Amygdala (tissue), 56 donors: ENCODE measurements at places on chromosomes 5 and 9.
A peak's percentile ranks its signal among the peaks of the same experiment; 100 is the strongest.

- DNase-seq = no peak
Observed at GRCh38 chr5:176400382-176401156, 12.0 kb downstream of the HIGD2A start.

GRCh38 chr5:154228696-154229095 is 38.2 kb downstream of the GALNT10 start:
- no peak for DNase-seq

DNA sequence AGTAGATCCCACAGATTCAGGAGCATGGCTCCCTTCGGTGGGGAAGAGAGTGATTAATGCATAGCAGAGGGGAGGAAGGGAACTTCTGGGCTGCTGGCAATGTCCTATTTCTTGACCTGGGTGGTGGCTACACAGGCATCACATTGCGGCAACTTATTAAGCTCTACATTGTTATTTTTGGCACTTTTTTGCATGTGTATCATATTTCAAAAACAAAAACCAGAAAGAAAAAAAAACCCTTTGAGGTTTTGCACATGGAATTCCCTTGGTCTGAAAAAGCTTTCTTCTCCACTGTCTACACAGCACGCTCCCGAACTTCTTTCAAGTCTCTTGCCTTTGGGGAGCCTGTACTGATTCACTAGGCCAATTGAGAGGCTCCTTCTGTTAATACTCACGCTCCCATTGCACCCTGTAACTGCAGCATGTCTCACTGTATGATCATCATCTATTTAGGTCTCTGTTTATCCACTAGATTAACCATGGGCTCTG is 25.1 kb downstream of the CEMIP2 start:
- DNase-seq = no peak

- DNase-seq = peak; percentile 55
Observed at GRCh38 chr9:99822109-99822805, 572 bp downstream of the NR4A3 start.

DNA sequence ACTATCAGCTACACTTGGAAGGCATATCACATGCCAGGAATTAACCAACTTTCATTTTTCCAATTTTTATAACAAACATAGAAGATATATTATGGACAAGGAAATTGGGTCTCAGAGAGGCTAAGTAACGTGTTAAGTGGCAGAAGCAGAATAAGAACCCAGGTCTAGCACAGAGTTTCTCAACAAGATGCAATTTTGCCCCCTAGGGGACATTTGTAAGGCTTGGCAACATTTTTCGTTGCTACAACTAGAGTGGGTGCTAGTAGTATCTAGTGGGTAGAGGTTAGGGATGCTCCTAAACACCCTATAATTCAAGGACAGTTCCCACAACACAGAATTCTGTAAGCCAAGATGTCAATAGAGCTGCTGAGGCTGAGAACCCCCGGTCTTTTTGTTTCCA is 180.6 kb downstream of the SNCAIP start:
- DNase-seq = no peak

GRCh38 chr5:150313501-150313900 is 10.8 kb upstream of the ARSI start:
- DNase-seq = no peak

DNA sequence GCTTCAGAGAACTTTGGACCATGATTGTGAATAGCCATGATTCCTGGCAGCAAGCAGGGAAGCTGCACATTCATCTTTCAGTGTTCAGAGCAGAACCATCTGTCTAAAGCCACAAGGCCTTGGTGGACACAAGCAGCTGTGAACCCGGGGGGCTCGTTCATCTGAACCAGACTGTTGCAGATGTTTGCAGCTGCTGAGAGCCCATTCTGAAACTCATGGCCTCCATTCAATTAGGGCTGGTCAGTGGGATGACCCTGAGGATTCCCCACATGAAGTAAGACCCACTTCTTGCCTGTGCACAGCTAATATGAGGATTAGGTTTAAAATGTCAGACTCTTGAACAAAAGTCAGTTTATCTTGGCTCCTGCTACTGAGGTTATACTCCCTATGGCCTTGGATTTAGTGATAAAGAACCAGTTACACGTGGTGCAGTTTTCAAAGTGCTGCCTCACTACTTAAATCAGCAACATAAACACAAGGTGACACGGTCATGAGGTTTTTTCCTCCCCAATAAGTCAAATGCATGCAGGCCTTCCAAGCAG is 109.8 kb upstream of the IFNK start:
- DNase-seq = no peak

DNA sequence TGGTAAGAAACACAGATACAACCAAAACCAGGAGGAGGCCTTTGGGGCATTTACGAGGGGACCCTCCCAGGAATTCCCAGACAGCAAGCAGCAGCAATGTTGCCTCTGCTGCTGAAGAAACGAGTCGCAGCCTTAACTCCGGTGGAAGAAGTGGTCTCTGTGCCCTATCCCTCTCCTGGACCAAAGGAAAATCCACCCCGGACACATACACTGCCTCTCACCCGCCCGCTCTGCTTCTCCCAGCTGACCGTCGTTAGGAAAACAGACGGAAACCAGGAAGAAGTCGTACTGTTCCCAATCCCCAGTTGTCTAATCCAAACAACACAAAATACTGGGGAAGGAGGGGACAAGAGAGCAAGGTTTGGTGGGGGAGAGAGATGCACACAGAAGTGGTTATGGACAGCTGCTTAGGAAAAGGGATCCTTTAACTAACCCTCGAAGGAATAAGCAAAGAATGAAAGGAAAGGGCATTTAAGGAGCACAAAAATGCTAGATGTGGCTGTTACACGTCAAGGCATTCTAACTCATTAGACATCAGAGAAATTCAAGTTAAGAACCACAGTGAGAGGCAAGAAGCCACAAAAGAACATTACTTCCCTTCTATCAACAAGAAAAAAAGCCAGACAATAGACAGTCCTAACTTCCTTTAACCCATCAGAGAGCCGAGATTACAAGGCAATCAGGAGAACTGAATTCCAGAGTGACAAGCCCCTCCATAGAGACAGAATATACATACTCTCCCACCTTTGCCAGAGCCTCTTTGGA is 71.9 kb downstream of the ACTL7B start:
- no peak for DNase-seq

- no peak for DNase-seq
Observed at GRCh38 chr5:141875795-141876627, 2.2 kb downstream of the PCDH1 start.

GRCh38 chr5:51378448-51379330 is 4.6 kb upstream of the ISL1 start:
- no peak for DNase-seq
